ENCODE measurements at places on chromosomes 16 and 17.

- no peak for DNase-seq
Observed at GRCh38 chr17:77457572-77458201, 316.9 kb downstream of the SEC14L1 start.

- peak; percentile 36 for DNase-seq
Observed at GRCh38 chr17:44400226-44400847, 10.9 kb upstream of the ITGA2B start.

- DNase-seq, result no peak
Observed at GRCh38 chr16:87809150-87809902, 43.5 kb upstream of the KLHDC4 start.

- DNase-seq, result no peak
Observed at GRCh38 chr16:74842413-74842812, 67.8 kb upstream of the FA2H start.

DNA sequence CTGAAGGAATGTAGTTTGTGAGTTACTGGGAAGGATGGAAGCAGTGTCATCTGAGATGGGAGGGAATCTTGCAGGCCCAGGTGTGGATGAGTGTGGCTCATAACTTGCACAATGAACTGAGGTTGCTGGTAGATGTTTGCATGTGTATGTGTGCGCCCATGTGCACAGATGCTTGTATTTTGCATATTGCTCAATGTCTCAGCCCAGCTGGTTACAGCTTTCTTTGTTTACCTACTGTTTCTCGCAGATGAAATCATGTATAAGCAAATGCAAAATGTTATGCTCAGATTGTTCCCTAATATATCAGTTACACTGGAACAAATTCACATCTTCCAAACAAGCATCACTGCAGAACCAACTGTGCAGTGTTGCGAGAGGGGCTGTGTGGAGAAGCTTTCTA lies 452.2 kb upstream of the EEF2KMT start:
- DNase-seq, result no peak

- DNase-seq, result peak; percentile 11
Observed at GRCh38 chr16:55660828-55661227, 5.0 kb downstream of the SLC6A2 start.

DNA sequence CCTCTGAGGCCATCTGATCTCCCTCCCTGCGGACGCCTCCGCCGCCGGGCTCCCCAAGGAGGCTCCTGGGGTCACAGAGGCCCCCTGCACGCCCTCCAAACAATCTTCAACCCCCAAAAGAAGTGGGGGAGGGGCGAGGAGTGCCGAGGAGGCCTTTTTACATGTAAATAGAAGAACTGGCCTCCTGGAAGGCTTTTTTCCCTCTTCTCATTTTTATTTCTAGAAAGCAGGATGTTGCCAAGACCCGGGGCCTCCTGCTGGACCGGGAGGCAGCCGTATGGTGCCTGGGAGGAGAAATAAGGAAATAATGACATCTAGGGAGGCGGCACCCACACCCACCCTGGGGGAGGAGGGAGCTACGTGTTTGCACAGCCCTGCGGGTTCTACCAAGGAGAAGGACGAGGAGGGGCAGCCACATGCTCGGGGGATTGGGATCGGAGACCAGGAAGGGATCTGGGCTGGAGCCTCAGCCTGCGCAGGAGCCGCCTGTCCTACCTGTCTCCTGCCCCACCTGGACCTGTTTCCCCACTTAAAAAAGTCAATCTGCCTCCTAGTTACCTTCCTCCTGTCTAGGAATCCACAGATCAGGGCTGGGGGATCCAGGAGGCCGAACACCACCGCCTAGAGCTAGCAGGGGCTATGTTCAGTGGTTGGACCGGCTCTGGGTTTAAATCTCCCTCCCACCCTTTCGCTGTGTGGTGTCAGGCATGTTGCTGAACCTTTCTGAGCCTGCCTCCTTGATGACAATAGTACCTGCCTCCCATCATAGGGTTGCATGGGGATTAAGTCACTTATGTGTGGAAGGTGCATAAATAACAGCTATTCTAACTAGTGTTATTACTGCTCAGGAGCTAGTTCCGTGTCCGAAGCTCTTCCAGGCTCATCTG lies 175.7 kb upstream of the GSE1 start:
- peak; percentile 64 for DNase-seq

DNA sequence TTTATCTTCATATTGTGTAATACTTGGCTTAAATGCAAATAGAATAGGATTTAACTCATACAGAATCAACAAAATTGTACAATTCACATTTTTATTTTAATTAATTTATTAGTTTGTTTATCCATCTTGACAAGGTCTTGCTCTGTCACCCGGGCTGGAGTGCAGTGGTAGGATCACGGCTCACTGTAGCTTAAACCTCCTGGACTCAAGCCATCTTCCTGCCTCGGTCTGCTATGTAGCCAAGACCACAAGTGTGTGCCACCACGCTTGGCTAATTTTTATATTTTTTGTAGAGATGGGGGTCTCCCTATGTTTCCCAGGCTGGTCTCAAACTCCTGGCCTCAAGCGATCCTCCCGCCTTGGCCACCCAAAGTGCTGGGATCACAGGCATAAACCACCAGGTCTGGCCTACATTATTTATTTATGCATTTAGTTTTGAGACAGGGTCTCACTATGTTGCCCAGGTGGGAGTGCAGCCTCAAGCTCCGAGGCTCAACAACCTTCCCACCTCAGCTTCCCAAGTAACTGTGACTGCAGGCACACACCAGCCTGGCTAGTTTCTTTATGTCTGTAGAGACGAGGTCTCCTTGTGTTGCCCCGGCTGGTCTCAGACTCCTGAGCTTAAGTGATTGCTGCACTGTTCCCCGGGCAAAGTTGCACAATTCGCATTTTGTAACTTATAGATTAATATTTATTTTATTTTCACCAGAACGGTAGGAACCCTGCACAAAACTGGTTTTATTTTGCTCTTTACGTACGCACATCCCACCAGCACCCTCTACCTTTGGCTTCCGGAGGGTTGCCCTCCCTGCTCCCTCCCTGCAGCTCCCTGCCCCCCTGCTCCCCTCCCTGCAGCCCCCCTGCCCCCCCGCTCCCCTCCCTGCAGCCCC lies 4.9 kb downstream of the DPEP1 start:
- DNase-seq, result no peak

- no peak for DNase-seq
Observed at GRCh38 chr16:30491744-30492308, 19.3 kb downstream of the ITGAL start.

- DNase-seq, result no peak
Observed at GRCh38 chr17:8002721-8003593, 542 bp downstream of the GUCY2D start.

DNA sequence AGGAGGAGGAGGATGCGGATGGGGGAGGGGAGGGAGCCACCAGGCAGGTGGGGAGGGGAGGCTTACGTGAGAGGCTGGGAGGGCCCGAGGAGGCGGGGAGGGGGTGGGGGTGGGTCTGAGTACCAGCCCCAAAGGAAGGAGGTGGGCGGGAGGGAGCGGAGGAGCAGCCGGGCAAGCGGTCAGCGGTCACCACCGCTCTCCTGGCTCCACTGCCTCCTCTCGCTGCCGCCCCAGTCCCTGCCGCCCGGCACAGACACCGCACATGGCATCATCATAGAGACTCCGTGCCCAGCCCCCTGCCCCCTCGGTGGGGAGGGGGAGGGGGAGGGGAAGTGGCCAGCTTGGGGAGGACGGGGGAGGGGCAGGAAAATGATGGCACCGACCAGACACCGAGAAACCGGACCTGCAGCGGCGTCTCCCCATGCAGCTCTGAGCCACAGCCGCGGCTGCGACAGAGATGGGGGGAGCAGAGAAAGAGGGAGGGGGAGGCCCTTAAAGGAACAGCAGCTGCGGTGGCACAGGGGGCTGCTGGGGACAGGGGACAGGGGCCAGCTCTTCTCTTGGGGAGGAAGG lies at the start of gene TLCD3B:
Gene TLCD3B, minus strand, starts transcription at position 431 of the 573 bp plus-strand sequence. CDS start 744 bp downstream, outside the sequence.
- no peak for DNase-seq

- DNase-seq, result no peak
Observed at GRCh38 chr17:35586569-35587073, 501 bp upstream of the AP2B1 start.

GRCh38 chr17:82989881-82990280 lies 89.5 kb upstream of the METRNL start:
- DNase-seq, result no peak

- peak; percentile 63 for DNase-seq
Observed at GRCh38 chr17:28306954-28307401, 12.0 kb upstream of the TMEM97 start.

DNA sequence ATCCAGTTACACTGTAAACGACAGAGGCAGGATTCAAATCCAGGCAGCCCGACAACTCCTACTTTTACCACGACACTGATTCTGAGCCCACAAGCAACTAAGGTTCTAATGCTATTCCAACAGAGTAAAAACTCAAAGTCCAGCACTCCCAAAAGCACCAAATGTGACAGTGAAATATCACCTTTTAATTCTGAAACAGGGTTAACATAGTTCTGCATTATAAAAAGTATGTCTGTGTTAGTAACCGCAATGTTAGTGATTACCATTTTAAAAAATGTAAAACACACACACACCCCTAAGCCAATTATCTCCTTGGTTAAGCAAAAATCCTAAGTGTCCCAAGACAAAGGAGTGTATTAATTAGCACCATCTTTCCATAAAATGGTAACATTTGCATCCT lies 19.7 kb downstream of the HELZ start:
- DNase-seq, result no peak

DNA sequence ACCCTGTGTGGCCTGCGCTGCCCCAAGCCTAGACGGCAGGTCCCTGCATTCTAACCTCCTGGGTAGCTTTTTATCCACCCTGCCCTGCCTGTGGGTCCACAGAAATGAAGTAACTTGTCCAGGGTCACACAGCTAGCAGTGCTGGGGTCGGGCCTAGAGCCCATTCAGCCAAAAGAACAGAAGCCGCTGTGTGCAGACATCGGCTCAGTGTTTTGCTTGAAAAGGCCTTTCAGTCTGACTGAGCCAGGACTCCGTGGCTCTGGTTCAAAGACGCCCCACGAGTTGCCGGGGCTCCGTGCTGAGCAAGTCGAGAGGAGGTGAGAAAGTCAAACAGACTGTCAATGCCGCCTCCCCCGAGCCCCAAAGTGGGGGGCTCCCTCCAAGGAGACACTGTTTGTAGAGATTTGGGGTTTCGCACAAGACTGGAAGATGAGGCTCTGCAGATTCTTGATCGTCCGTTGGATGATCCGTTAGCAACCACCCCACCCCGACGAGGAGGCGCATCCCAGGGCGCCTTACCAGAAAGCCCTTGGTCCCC lies 226.2 kb downstream of the NTN1 start:
- peak; percentile 71 for DNase-seq

DNA sequence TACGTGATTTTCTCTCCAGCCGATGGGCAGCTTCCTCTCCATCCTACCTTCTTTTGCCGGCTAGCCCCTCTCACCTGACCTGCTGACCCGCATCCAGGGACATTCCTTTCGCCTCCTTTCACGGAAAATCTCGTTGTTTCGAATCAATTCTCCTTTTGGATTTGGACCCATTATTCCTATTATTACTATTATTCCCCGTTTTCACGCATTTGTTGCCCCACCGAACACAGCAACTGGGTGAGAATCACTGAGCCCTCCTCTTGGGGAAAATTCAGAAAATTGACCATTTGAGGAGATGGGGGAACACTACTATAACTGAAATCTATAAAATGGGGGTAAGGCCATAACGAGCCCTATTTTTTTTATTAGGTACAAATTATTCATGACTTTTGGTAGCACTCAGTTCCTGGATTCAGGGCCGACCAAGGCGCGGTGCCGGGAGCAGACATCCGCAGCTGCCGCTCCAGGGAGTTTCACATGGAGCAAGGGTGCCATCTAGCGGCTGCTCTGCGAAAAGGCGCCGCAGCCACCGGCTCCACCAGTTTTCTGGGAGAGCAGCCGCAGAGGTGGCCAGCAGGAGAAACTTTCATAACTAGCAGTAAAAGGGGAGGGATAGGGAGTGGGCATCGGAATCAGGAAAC lies 3.3 kb upstream of the HOXB8 start:
- DNase-seq, result peak; percentile 90

- DNase-seq, result no peak
Observed at GRCh38 chr17:5763595-5764306, 179.4 kb upstream of the NLRP1 start.

GRCh38 chr17:43952724-43953666 lies 745 bp downstream of the PYY start:
- DNase-seq, result no peak

DNA sequence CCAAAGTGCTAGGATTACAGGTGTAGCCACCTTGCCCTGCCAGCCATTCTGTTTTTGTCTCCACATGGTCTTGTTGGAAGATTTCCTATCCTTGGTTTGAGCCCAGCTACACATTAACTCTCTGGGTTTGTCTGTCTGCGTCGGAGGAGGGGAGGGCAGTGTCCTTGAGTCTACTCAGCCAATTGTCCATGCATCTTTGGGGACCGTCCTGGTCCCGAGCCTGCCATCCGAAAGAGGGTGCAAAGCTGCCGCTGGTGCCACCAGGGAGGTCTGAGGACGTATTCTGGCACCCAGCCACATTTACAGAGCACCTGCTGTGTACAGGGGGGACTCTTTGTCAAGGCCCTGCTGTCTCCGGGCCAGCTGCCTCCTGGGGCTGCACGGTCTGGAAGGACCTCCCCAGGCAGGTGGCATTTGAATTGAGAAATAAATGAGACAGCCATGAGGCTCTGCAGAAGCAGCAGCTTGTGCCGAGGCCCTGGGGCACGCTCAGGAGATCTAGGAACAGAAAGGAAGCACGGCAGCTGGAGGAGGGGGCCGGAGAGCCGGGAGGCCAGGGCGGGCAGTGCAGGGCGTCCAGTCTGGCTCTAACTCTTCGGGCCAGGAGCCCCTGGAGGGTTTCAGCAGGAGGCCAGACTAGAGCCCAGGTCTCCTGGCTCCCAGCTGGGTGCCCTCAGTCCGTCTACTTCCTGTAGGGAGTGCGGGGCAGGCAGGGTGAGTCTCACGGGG lies 1.5 kb downstream of the CYBA start:
- peak; percentile 50 for DNase-seq

- no peak for DNase-seq
Observed at GRCh38 chr17:45222289-45222995, 757 bp downstream of the FMNL1 start.

- no peak for DNase-seq
Observed at GRCh38 chr16:51592001-51592501, 441.0 kb upstream of the SALL1 start.

DNA sequence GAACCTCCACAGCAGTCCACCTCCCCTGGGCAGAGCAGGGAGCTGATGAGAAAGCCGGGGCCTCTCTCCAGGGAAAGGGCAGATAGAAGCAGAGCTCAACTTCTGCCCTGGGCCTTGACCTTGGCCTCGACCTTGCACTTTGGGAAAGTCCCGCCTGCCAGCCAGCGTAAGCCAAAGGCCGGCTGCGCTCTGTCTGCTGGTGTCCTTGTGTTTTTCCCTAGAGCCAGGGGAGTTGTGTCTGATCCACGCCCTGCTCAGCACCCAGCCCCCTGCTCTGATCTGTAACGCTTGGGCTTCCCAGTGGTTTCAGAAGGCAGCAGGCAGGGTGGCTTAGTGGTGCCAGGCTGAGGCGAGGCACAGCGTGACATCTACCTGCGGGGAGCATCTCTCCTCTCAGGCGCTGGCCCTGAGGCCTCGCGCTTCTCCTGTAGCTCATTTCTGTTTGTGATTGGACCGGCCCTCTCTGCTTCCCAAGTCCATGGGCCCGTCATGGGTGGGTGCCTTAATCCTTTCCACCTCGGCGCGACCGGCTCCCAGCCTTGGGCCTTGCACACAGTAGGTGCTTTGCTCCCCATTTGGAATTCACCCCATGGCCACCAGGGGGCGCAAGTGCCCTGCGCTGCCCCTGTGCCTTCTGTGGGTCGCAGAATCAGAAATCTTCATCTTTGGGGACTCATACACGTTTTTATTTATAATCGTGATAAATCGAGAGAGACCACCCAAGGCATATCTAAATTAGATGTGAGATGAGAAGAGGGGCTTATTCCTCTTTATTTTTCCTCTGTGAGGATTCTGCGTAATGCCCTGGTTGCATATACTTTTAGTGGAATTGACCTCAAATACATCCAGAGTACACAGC lies 24.2 kb downstream of the SGSH start:
- DNase-seq, result no peak

GRCh38 chr17:31152271-31152670 lies 57.5 kb downstream of the NF1 start:
- DNase-seq, result no peak
